ENCODE measurements at places on chromosomes 5 and 9. TPM values are rescaled to one million over a fixed set of nuclear protein-coding genes. Genes with fewer than 3 reads are reported as not detected.

OR1B1 gene
- not detected for polyA plus RNA-seq

DNA sequence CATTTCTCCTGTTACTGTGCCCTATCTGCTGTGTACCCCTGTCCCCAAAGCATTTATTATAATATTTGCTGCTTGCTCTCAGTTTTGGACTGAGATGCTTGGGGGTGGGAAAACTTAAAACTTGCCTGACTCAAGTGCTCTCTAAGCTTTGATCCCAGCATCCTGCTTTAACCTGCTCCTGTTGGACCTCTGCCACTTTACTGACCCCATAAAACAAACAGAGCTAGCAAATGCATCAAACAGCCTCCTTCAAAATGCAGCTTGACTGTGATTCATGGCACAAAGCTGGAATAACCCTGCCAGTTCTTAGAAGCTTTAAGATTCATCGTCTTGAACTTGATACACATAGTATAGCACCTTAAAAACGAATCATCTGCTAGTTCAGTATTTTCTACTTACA lies 212.5 kb downstream of the DEPDC1B start:
- H3K4me3 ChIP-seq = no peak overlapping the region
- H3K27me3 ChIP-seq = no peaks in the 10 kb centered on the region
- no peak for DNase-seq
- no peaks in the 10 kb centered on the region for H3K4me1 ChIP-seq
- no peaks in the 10 kb centered on the region for H3K36me3 ChIP-seq

DNA sequence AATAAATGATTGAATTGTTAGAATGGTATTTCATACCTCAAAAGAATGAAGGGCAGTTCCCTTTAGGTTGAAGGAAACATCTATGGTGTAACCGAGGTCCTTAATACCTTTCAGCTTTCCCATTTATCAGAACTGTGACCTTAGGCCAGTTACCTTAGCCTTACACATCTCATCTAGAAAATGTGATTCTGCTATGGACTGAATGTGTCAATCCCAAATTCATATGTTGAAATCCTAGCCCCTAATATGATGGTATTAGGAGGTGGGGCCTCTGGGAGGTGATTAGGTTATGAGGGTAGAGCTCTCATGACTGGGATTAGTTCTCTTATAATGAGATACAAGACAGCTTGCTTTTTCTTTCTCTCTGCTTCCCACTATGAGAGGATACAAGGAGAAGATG lies 441.9 kb downstream of the PLK2 start:
- no peaks in the 10 kb centered on the region for H3K36me3 ChIP-seq
- DNase-seq = no peak
- no peak overlapping the region for H3K4me3 ChIP-seq
- H3K27me3 ChIP-seq = no peaks in the 10 kb centered on the region
- no peak overlapping the region for H3K27ac ChIP-seq

- DNase-seq = peak; percentile 30
- H3K27ac ChIP-seq = no peak overlapping the region
- no peak overlapping the region for H3K4me3 ChIP-seq
- no peaks in the 10 kb centered on the region for H3K4me1 ChIP-seq
- H3K27me3 ChIP-seq = no peaks in the 10 kb centered on the region
Observed at GRCh38 chr5:133828722-133829121, 139.7 kb downstream of the C5orf15 start.

DNA sequence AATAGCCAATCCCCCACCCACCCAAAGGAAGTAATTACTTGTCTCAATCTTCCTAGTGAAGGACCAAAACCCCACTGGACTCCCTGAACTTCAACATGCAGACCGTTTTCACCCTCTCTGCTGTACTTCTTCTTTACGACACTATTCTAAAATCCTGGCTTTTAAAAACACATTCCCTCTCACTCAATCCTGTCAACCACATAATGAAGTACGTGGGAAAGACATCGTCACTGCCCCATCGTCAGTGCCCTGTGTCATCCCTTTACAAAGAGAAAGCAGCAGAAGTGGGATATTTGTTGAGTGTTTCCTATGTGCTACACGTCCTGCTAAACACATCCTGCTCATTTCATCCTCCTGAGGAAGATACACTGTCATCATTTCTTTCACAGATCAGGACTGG lies 54.2 kb downstream of the MAPKAP1 start:
- no peak for DNase-seq
- peak overlapping the region; percentile 95 for H3K27ac ChIP-seq
- H3K36me3 ChIP-seq = no peaks in the 10 kb centered on the region
- no peaks in the 10 kb centered on the region for H3K27me3 ChIP-seq
- H3K4me3 ChIP-seq = no peak overlapping the region

DNA sequence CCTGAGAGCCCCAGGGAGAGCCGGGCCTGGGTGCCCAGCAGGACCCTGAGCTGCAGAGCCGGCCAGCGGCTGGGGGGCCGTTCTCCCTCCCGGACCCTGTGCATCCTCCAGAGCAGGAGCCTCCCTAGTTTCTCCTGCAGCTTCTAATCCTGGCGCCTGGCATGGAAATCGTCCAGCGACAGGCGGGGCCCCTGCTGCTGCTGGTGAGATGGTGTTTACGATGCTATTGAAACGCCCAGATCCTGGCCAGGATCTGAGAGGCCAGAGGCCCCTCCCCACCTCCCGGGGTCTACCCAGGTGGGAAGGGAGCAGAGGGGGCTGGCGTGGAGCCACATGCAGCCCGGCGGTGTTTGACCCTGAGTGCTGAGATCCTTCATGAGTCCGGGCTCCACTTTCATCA lies 38.2 kb upstream of the CEP72 start:
- DNase-seq = no peak
- no peak overlapping the region for H3K27ac ChIP-seq
- H3K4me3 ChIP-seq = no peak overlapping the region
- H3K36me3 ChIP-seq = no peaks in the 10 kb centered on the region
- H3K4me1 ChIP-seq = no peaks in the 10 kb centered on the region
- H3K27me3 ChIP-seq = no peaks in the 10 kb centered on the region

- H3K4me1 ChIP-seq = no peaks in the 10 kb centered on the region
- no peak overlapping the region for H3K27ac ChIP-seq
- H3K27me3 ChIP-seq = no peaks in the 10 kb centered on the region
Observed at GRCh38 chr5:92329759-92330158, 946.6 kb upstream of the ARRDC3 start.

DNA sequence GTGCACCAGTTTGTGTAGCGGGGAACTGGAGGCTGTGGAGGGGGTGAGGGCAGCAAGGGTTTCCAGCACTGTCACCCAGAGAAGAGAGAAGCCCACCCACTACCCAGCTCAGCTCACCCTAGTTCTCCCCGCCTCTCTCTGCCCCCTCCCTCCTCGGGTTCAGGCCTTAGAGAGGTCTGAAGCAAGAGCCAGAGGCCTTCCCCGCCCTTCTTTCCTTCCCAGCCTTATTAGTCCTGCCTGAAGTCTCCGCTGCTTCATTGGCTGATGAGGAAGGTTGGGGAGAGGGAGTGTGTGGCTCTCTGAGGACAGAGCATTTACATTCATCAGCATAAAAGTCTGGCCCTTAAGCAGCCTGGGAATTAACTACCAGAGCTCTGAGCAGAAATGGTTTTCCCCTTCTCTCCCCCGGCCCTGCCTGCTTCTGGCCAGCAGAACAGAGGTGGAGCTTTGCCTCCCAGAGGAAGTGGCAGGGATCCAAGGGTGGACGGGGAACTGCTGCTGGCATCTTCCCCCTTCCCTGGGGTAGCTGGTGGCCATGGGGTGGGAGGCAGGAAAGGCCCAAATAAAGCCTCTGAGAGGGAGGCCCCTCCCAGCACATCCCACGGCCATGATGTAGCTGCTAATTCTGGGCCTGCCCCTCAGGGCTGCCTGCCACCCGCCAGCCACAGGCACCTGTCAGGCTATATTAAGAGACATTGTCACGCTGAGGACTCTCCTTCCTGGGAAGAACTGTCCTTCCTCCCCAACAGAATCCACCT lies 4.1 kb downstream of the DNAJB5 start:
- peaks cover 45% of the 10 kb centered on the region for H3K4me1 ChIP-seq
- peaks cover 16% of the 10 kb centered on the region for H3K36me3 ChIP-seq
- H3K4me3 ChIP-seq = no peak overlapping the region
- peak; percentile 59 for DNase-seq

SPINK7 gene
- polyA plus RNA-seq = not detected

CDKN2A gene
- polyA plus RNA-seq = 2.7 TPM

DNA sequence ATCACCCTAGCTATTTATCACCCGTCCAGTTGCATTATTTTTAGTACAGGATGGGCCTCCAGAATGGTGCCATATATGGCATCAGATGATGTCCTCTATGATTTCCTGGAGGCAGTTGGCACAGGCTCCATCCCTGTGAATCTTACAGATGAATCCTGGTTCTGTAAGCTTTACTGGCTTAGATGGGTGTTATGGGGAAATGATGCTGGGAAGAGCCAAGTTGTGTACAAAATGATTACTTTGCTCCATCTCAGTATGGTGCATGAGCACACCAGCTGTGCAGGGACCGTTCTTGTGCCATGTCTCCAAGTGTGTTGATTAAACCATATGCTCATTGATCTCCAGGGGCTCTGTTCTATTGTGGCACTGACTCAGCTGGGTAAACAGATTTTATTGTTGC lies 755.7 kb downstream of the TLR4 start:
- no peak overlapping the region for H3K27ac ChIP-seq
- H3K4me1 ChIP-seq = peaks cover 13% of the 10 kb centered on the region
- no peaks in the 10 kb centered on the region for H3K36me3 ChIP-seq
- no peaks in the 10 kb centered on the region for H3K27me3 ChIP-seq

DNA sequence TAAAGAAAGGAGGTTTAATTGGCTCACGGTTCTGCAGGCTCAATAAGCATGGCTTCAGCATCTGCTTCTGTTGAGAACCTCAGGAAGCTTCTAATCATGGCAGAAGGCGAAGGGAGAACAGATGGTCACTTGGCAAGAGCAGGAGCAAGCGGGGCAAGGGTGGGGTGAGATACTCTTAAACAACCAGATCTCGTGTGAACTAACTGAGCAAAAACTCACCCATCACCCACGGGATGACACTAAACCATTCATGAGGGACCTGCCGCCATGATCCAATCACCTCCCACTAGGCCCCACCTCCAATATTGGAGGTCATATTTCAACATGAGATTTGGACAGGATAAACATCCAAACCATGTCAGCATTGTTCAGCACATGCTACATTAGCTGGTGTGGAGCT lies 89.1 kb upstream of the HAND1 start:
- no peak for DNase-seq
- H3K36me3 ChIP-seq = no peaks in the 10 kb centered on the region
- H3K4me3 ChIP-seq = no peak overlapping the region
- H3K27ac ChIP-seq = no peak overlapping the region
- H3K4me1 ChIP-seq = peaks cover 15% of the 10 kb centered on the region

GRCh38 chr9:95498641-95499040 lies 18.1 kb downstream of the PTCH1 start:
- DNase-seq = no peak
- no peak overlapping the region for H3K27ac ChIP-seq
- no peaks in the 10 kb centered on the region for H3K27me3 ChIP-seq
- H3K4me1 ChIP-seq = peaks cover 74% of the 10 kb centered on the region

DNA sequence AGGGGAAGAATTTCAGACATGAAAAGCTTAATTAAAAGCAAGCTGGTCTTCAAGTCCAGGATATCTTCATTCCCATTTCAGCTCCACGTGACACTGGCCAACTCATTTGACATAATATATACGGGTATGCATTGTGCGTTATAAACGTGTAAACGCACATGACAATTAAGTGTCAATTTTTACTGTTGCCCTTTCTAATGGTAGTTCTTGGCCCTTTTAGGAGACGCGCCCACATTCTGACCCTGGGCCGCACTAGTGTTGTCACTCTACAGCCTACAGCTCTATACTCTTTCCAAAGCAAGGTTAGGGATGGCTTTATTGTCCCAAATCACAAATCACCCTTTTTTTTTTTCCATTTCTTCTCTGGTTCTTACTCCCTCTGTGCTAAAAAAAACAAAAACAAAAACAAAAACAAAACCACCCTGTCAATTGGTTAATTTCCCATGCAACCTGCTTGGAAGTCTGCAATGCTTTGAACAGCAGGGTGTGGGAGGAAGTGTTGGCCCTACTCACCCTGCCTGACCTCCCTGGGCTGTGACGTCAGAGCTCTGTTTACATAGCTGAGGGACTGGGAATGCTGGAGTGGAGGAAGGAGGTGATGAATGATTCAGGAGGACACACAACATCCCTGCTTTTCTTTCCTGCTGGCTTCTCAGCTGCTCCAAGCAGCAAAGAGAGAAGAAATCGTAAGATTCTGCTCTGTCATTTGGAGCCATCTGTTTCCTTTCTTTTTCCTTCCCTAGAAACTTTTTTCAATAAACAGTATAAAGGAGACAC lies 19.3 kb downstream of the RFK start:
- no peak overlapping the region for H3K4me3 ChIP-seq
- H3K36me3 ChIP-seq = no peaks in the 10 kb centered on the region
- no peak overlapping the region for H3K27ac ChIP-seq
- DNase-seq = peak; percentile 66
- no peaks in the 10 kb centered on the region for H3K4me1 ChIP-seq
- no peaks in the 10 kb centered on the region for H3K27me3 ChIP-seq

- H3K27me3 ChIP-seq = peaks cover 6% of the 10 kb centered on the region
- peaks cover 18% of the 10 kb centered on the region for H3K4me1 ChIP-seq
- no peaks in the 10 kb centered on the region for H3K36me3 ChIP-seq
- H3K27ac ChIP-seq = no peak overlapping the region
- H3K4me3 ChIP-seq = no peak overlapping the region
- DNase-seq = no peak
Observed at GRCh38 chr5:15496886-15497285, 3.1 kb upstream of the FBXL7 start.

DNA sequence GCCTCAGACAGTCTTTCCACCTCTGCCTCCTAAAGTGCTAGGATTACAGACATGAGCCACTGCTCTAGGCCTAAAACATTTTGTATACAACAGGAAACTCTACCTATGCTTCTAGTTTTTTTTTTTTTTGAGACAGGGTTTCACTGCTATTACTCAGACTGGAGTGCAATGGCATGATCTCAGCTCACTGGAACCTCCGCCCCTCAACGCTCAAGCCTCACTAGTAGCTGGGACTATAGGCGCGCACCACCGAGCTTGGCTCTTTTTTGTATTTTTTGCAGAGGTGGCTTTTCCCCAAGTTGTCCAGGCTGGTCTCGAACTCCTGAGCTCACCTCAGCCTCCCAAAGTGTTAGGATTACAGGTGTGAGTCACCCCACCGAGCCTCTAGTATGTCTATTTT lies 5.4 kb downstream of the HSPA9 start:
- H3K27me3 ChIP-seq = no peaks in the 10 kb centered on the region
- H3K4me1 ChIP-seq = peaks cover 6% of the 10 kb centered on the region

DNAH5 gene
- polyA plus RNA-seq = 1.2 TPM

DNA sequence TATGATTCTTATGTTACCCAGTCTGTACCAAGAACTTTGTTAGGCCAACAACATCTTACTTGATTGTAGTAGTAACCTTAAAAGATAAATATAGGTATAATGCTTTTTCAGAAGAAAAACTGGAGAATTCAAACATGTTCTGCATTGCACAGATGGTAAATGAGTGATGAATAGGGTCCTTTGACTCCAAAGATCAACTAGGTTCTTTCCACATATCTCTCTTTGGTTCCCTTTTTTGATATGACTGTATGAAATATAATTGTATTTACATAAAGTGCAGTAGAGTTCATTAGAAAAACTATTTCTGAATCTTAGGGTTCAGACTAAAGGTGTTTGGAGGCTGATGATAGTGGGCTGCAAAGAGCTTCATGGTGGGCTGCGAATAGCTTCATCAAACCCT lies 150.5 kb upstream of the CDKN2B start:
- H3K27me3 ChIP-seq = no peaks in the 10 kb centered on the region
- H3K27ac ChIP-seq = no peak overlapping the region
- H3K4me3 ChIP-seq = no peak overlapping the region

All from GM23338 (cell line).